ENCODE measurements at places on chromosomes 13 and 19.

- no peak for DNase-seq
Measured at GRCh38 chr19:30604657-30605056, 232.5 kb downstream of the ZNF536 start.

DNA sequence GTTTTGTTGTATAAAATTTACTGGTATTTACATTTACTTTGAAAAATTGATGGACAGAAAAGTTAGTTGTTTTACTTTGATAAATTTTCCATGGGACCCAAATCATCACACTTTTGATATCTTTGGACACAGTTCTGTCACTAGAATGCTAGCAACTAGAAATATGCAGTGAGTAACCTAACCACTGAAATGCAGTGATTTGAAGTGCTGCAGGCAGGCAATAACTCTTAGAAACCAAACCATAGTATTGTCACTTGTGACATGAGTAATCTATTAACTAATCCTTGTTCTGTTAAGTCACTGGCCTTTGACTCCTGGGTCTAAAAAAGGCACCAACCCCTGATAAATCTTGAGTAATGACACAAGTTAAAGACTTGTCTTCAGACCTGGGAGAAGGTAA lies 620.0 kb upstream of the ATXN8OS start:
- no peak for DNase-seq

DNA sequence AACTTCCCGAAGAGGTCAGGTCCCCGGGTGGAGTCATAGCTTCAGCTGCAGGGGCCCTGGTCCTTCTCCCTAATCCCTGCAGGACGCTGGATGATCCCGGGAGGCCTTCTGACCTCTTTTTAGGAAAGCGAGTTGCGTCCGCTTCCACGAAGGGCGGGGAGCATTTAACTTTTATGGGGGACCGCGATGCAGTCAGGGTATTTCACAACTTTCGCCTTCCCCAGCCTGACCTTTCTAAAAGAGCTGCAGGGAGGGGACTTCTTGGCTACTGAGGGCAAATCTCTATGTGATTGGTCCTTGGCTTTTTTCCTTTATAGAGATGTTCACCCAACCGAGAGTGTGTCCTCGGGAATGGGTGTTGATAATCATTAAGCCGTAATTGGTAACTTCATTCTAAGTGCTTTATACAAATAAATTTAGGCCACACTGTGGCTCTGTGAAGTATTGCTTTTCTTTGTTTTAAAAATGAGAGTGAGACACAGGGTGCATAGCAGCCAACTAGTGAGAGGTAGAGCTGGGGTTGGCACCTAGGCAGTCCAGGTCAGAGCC lies 778 bp downstream of the ZNF230 start:
- DNase-seq, result no peak

DNA sequence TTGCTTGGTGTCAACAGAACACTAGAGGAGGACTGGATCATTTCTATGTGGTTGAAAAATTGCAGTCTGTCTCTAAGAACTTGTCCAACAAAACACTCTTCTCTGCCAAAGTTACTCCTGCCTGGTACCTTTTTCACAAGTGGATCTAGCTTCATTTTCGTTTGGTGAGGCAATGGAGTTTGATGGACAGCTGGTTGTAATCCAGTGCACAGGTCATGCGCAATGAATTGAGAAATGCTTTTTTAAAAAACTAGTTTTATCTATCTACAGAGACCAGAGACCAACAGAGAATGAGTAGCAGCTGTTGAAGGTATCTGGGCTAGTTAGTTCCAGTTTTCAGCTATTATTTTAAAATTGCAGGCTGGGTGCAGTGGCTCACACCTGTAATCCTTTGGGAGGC lies 12.0 kb upstream of the KBTBD6 start:
- DNase-seq, result no peak

GRCh38 chr13:50290186-50290585 lies 274.9 kb downstream of the KCNRG start:
- no peak for DNase-seq
